Common myeloid progenitor, CD34-positive (primary cell): ENCODE measurements at places on chromosomes 5 and 9.

- peak; percentile 69 for DNase-seq
Observed at GRCh38 chr5:178074266-178074952, 38.9 kb upstream of the N4BP3 start.

DNA sequence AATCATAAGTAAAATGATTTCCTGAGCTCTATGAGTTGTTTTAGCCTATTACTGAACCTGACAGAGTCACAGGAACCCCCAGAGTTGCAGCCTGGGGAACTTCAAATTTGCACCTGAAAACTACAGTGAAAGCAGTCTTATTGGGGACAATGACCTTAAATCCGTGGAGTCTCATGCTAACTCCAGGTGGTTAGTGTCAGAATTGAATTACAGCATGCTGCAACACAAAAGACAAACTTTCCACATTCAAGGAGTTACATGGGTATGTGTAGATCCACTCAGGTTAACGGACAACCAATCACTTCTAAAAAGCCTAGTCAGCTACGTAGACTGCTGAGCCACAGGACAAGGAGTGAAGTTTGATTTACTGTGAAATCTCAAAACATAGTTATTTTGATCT, 49.7 kb downstream of the PLPP1 start:
- no peak for DNase-seq

DNA sequence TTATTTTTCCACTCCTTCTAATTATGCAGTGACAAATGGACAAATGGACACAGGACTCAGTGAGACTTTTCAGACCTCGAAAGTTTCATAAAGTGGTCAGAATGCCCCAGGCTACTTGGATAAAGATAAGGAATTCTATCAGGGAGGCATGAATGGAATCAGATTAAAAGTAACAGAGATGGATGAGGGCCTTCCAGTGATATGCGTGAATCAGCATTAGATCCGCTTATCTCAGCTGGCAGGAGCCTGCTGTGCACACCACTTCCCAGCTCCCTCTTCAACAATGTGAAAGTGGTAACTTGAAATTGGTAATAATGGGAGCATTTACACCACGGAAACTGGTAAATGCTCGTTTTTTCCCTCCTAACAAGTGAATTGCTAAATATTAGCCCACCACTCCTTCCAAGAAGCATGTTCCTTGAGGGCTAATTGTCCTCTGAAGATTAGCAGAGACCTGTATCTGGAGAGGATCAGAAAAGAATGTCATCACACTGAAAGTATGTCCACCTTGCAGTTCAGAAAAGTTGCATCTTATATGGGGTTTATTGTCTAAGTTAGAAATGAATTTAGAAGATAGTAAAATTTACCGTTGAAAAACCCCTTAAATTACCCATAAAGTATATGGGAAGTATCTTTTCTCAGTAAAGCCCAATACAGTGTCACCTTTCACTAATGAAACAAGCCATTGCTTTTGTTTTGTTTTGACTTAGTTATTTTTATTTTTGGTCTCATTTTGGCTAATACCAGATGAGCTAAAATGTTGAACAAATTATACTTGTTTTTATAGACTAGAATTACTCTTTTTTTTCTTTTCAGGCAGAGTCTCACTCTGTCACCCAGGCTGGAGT, 125.3 kb downstream of the DPYSL3 start:
- no peak for DNase-seq

DNA sequence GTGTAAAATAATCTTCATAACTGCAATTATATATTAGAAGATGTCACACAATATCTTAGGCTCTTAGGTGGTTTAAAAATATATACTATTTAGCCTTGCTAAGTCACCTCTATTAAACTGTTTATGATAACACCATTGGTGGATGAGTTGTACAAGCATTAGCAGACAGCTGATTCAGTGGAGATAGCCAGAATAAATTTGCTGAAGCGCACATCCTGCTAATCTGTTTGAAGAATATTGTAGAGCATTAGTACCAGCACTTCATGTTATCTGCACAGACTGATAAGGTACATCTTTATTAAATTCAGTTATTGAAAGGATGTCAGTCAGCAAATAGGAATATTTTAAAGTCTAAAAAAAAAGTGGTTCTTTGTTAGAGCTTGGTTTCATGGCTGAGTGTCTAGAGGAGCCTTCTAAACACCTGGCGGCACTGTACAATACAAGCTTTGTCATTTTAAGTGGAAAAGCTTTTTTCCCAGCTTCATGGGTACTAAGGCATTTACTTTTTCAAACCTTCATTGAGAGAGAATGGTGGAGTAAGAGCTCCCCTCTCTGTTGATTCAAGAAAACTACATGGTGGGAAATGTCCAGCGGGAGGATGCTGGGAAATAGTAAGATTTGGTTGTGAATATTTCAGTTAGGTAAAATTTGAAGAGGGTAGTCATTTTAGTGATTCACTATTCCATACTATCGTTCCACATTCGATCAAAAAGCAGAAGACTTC, 275.1 kb downstream of the SLF1 start:
- DNase-seq: peak; percentile 11

GRCh38 chr5:1763960-1764605, 35.6 kb downstream of the MRPL36 start:
- no peak for DNase-seq

- DNase-seq: no peak
Observed at GRCh38 chr5:6727231-6727630, 14.0 kb downstream of the TENT4A start.
